ENCODE measurements at places on chromosomes 5 and 9.

DNA sequence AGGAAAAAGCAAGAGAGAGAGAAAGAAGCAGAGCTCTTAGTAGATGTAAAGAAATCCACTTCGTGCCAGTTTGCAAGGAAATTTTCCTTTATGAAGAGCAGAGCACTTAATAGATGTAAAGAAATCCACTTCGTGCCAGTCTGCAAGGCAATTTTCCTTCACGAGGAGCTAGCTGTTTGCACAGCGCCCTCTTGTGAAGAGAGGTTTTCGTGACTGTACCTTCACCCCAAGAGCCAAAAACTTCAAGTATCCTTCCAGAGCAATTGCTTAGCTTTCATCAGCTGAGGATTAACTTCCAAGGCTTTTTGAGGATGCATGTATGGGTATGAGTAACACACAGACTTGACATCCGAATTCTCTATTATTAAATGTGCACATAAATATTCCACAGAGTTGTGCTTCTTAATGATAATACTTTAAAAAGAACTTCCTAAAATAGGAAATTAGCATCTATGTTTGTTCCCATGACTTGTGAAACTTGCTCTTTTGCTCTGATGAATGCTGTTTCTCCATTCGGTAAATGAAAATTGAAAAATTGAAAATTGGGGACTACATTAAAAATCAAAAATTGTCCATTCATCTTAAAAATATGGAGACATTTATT, 525.6 kb downstream of the PDE4D start:
- DNase-seq = peak; percentile 16

DNA sequence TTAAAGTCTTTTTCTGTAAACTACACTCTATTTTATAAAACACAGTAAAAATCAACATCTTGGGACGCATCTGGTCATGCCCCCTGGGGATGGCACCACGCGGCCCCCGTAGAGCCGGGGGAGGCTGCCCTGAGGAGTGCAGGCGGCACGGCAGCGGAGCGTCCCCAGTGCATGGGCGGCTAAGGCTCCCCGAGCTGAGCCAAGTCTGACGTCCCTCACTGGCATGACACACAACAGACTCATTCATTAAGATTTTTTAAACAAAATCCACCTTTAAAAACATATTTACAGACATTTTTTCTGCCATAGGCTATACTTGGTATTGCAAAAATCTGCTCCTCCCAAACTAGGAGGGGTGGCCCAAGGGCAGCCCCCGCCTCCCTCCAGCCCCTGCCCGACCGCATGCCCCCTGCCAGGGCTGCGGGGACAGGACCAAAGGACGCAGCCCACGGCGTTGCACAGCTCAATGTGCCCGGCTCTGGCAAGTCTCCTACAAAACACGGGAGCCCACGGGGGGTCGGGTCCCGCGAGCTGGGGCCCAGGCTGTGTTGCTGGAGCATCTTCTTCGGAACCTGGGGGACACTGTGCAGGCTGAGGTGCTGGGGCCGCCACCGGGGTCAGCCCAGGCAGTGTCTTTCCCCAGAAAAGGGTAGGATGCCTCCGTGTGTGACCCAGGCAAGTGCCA, 11.8 kb upstream of the SEC16A start:
- DNase-seq = no peak

DNA sequence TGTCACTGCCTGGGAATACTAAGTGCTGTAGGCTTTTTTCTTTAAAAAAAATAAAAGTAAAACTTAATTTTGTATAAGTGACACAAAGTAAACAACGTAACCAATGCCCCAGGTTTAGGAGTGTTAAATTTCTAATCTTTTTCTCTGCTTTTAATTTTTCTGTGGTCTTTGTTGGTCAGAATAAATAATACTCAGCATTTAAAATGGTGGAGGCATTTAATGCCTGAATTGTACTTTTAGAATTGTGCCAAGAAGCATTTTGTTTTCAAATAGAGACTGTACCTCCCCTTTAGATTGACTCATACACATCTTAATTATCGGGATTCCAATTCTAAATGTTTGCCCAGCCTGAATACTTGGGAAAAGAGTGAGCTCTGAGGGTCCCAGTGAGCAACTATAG, 1.6 kb downstream of the DMXL1 start:
- no peak for DNase-seq

DNA sequence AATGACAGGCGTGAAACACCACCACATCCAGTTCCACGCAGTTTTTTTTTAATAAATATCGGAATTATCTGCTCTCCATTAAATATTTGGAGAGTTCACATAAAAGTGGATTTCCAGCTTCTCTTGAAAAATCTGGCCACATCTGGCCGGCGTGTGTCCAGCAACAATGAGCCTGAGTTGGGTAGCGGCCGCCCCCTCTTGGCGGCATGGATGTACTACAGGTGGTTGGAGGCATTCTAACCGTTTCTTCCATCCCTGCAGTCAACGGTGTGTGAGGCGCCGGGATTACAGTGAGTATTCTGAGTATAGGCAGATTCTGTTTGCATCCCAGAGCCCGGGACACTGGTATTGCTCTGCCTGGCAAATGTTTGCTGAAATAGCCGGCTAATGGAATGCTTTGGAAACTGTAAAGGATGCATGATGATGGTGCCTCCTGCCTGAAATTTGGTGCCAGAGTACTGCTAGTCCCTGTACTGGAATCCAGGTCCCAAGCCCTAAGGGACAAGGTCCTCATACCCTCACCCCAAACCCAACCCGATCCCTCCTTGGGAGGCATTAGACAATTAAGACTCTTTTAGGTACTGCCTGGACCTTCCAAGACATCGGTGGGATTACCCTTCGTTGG, 13.6 kb upstream of the GM2A start:
- DNase-seq = peak; percentile 73

- DNase-seq = no peak
Observed at GRCh38 chr9:108443741-108444140, 412.0 kb downstream of the ACTL7B start.

GRCh38 chr9:91082731-91083130, 279.0 kb downstream of the AUH start:
- no peak for DNase-seq

DNA sequence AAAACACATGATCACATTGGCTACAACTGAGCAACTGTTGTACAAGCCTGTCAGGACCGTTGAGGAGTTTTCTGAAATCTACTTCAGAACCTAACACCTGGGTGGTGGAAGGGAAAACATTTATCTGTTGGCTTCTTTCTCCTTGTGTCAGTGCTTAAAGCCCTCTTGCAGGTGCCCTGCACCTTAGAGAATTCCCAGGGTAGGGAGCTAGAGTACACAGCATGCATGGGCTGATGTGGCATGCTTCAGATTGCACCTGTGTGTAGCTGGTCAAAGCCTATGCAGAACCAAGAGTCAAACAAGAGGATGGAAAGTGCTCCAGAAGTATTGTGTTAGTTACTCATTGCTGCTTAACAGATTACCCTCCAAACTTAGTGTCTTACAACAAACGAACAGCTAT, 33.6 kb upstream of the ZBED3 start:
- DNase-seq = no peak

DNA sequence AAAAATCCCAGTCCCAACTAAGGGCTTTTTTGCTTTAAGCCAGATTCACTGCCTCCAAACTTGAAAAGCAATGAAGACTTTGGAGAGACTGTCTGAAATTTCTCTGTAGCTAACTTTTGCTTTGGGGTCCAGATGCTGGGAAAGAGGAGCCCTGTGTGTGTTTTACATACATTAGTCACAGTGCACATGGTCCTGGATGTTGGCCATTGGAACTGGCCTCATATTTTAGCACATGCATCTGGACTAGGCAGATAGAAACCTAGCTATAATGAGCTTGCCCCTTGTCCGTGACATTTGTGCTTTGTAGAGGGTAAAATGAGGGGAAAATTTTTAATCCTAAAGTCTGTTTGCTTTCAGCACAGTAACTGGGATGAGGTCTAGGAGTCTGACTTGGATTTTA, 421.7 kb downstream of the CDK5RAP2 start:
- DNase-seq = no peak

GRCh38 chr5:173699966-173700365, 83.5 kb upstream of the BOD1 start:
- DNase-seq = no peak

DNA sequence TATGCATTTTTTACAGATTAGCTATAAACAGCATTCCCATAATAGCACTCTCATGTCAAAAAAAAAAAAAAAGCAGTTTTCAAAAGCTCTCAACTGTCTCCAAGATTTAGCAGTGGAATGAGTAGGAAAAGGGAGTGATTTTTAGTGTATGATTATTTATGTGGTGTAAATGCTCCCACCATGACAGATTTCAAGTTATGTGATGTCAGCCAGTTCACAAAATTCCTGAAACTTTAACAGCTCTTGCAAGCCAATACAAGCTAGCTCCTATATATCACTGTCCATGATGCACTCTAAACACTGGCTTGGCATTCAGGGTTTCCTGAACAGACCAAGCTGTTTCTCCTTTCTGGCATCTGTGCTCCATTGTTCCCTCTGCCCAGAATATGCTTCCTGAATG, 7.9 kb upstream of the ANKDD1B start:
- no peak for DNase-seq

GRCh38 chr5:167895899-167896659, 395.4 kb upstream of the WWC1 start:
- no peak for DNase-seq

GRCh38 chr9:123350590-123351310, 5.2 kb upstream of the CRB2 start:
- no peak for DNase-seq

GRCh38 chr5:130350131-130350530, 445.9 kb downstream of the CHSY3 start:
- DNase-seq = no peak

DNA sequence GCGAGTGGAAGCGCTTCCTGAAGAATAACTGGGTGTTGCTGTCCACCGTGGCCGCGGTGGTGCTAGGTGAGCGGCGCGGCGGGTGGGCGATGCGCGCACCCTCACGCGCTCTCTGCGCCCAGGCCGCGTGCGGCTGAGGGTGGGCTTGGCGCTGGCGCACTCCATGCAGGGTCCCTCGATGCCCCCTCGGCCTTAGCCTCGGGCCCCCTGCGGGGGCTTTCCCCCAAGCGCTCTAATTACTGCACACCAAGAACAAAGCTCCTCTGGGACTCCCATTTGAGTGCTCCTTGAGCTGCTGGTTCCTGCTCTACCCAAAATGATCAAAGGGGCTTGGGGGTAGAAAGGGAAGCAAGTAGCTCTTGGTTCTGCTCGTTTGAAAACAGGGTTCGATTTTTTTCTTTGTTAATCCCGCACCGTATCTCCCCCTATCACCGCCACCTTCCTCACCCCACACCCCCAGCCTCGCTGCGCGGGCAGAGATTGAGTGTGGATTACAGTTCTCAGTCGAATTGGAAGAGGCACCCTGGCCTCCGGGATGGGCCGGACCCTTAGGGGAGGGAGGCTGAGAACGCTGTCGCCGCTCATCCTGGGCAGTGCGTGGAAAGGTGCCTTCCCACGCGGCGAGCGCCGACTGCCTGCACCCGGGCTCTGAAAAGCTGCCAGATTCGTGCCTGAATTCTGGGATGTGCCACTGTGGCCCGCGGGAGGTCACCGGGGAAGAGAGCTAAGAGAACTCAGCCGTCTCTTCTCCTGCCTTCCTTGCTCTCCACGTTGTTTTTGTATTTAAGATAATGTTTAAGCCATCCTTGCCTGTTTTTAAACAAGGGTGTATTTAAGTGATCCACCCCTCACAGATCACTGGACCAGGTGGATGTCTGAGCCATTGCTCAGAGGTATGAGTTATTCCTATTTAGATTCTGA, 697 bp downstream of the SLC1A1 start:
- DNase-seq = peak; percentile 38

GRCh38 chr5:105581988-105582690, 2019.5 kb upstream of the NUDT12 start:
- DNase-seq = no peak

DNA sequence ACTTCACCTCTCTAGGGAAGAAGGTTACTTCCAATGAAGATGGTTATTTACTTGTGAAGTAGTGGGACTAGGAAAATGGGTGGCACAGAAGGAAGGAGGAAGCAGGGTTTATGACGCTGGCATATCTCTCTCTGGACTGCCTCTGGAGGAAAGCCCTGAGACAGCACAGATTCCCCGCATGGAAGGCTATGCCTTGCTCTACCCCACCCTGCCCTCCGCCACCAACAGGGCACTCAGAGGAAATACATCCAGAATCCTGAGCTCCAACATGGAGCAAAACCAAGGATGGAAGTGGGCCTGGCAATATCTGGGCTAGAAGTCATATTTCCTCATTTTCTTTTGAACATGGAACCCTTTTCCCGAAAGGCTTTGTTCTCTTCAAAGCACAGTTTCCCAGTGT, 346.9 kb downstream of the ZSWIM6 start:
- no peak for DNase-seq

DNA sequence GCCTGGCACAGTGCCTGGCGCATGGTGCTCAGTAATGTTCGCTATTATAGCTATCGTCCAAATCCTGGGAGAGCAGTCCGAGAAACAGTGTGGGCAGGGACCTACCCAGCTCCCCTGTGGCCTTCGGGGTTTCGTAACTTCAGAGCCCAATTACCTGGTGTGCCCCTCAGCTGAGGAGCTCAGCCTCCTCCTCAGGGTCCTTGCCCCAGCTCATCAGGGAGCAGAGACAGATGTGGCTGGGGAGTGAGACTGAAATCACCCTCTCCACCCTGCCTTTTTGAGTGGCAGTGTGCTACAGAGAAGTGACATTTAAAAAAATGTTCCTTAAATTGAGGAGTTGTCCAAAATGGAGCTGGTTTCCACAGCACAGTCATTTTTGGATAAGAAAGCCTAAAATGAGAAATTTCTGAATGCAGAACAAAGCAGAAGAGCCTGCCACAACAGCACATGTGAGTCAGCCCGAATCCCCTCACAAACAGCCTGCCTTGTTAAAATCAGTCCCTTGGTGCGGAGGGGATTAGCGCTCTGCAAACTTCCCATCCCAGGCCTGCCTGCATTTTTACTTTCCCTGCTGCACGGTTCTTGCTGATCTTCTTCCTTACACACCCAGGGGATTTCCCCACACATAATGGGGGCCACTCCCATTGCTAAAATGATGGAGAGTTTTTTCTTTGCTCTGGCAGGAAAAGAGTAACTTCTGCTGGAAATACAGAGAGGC, 78.1 kb upstream of the PITX1 start:
- DNase-seq = no peak

- no peak for DNase-seq
Observed at GRCh38 chr9:138098908-138099791, 221.6 kb downstream of the CACNA1B start.

DNA sequence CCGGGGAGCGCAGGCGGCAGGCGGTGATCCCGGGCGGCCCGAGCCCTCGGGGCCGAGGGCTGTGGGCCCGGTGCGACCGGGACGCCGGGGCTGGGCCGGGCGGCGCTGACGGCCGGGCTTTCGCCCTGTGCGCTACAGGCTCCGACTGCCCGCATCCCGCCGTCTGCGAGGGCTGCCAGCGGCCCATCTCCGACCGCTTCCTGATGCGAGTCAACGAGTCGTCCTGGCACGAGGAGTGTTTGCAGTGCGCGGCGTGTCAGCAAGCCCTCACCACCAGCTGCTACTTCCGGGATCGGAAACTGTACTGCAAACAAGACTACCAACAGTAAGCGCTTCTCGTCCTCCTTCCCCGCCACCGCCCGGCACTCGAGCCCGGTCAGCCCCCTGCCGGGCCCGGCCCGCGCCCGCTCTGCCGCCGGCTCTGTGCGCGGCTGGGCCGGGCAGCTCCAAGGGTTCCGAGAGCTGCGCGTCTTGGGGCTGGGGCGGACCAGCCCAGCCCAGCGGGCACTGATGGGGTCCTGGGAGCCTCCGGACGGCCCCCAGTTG, 1.6 kb downstream of the LMX1B start:
- no peak for DNase-seq

- DNase-seq = no peak
Observed at GRCh38 chr9:137760426-137760825, 117.2 kb upstream of the CACNA1B start.

GRCh38 chr9:36802201-36802920, 229.7 kb downstream of the MELK start:
- DNase-seq = no peak

All from GM10248 (cell line).